ENCODE measurements at places on chromosomes 6 and 20. TPM values are rescaled to one million over a fixed set of nuclear protein-coding genes. Genes with fewer than 3 reads are reported as not detected.

Gene OPRM1
- not detected for total RNA-seq

DNA sequence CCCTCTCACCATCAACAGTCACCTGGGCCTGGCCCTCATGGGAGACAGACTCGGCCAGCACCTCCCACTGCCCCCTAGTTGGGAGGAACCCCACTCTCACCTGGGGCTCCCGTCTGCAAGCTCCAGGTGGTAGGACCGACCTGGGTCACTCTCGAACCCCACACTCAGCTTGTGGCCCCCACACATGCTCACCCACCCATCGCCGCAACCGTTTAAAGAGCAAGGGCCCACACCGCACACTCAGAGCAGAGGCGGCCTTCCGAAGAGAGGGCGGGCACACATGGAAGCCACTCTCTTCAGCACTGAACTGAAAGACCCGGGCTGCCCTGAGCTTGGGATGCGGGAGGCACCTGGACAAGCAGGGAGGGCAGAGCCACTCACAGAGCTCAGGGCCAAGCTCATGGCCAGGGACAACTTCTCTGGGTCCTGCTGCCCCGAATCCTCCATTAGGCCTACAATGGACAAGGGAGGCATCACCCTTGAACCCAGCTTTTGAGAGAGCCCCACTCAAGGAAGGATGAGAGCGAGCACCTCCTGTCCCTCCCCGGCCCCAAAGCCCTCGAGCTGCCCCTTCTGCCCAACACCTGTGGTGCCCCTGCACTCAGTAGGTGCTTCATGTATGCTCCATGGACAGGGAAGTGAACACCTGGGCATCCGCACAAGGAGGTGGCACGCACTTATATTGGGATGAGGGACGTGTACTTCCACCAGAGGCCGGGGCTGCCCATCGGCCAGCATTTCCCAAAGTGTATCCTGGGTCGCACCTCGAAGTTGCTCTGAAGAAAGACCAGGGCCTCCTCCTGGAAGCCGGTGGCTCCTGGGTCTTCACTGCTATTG, 50.4 kb downstream of the YTHDF1 start:
- DNase-seq, result no peak

DNA sequence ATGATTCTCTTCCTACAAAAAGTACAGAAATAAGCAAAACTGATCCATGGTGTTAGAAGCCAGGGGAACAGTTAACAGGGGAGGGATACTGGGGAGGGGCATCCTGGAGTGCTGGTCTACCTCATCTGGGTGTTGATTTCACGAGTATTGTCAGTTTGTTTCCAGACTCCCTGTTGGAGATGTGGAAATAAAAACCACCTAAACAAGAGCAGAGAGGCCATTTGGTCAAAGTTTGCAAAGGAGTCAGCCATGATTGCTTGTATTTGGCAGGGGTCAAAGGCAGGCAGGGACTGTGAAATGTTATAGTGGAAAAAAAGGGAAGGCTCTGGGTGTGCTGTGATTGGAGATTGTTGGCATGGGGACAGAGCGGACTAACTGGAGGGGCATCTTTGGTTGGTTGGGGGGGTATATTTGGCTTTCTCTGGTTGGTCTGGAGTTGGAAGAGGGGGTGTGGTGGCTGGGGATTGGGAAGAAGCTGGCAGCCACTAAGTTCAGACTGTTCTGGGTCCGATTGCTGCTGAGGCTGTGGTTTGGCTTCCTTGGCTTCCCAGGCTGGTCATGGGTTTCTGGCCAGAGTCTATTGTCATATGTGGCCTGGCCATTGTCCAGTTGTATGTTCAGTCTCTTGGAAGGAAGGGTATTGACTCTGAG, 14.9 kb upstream of the PANK2 start:
- no peak for DNase-seq

Gene SLC22A23
- total RNA-seq, result 19.2 TPM

- DNase-seq, result no peak
Measured at GRCh38 chr20:11790046-11790445, 127.6 kb upstream of the BTBD3 start.

Gene VGLL2
- not detected for total RNA-seq

DNA sequence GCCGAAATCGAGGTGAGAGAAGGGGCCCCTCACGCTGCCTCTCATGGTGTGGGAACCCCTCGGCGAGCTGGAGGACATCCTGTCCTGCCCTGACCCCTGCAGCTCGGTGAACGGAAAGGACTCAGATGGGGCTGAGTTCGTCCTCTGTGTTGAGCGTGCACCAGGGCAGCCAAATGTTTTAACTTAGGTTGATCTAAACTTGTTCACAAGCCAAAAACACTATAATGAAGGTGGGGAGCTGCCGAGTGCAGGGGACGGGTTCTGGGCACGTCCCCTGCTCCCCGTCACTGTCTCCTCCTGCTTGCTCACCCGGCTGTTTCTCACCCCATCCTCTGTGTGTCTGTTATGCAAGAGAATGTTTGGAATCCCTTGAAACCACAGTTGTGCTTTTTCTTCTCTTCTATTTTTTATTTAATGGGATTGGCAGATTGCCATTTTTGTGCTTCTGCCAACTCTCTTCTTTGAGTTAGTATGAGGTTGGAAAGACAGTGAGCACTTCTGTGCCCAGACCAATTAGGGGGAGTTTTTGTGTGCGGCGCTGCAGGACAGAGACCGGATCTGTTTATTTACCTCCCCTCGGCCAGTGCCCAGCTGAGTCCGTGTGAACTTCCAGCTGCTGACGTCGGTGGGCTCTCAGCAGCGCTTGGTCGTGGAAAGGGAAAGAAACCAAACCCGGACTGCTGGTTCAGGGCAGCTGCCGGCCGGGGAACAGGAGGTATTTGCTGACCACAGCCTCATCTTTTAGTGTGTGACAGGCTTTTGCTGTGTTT, 158.1 kb downstream of the DTNBP1 start:
- DNase-seq, result peak; percentile 70

- no peak for DNase-seq
Measured at GRCh38 chr6:134402372-134402984, 84.6 kb upstream of the SGK1 start.

DNA sequence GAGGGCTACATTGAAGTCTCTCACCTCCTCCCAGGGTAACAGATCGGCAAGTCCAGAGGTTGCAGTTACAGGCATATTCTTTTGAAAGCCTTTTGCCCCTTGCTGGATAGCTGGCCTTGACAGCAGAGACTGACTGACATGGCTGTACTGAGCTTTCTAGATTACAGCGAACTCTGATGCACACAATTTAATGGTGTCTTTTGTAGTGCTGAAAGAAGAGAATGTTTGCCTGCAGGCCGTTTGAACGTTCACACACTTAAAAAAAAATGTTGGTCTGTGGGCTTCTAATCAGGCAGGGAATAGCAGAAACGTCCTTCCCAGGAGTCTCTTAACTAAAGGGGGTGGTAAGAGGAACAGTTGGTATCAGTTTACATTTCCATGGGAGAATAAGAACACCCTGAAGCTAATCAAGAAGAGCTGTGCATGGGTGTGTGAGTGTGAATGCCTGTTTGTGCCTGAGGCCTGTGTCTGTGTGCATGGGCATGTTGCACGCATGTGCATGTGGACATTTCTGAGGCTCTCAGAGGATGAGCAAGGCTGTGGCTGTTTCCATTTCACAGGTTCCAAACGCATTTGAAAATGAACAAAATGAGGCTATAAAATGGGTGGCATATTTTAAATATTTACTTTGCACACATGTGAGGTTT, 213.9 kb upstream of the SSTR4 start:
- DNase-seq, result no peak

Gene SIRPB2
- total RNA-seq, result 14.3 TPM

DNA sequence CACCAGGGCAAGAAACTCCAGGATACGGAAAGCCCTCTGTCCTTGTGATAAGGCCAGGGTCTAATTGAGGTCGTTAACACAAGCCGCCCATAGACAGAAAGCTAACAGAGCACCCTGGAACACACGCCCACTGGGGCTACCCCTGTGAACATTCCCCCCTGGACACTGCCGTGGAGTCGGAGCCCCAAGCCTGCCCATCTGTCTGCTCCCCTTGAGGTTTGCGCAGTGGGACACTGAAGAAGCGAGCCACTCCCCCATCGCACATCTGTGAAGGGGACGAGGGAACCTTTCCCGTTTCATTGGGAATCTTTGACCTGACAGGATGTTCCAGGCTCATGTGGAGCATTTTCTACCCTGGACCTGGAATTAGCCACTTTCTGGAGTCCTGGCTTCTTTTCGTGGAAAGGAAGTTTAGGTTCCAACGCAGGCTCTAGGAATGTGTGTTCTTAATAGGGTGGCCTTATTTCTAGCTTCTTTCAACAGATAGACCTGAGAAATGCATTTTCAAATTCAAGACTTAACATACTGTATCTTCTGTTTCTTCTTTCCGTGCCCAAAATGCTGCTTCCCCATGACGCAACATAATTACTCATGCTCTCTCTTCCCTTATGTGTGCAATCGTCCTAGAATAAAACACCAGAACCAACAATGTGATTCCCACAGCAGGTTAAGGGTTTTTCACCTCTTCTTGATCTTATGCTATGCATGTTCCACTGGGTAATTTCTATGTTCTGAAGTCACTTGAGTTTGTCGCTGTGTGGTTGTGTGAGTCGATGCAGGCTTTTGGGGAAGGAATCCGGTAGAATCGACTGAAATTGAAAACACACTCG, 161.1 kb downstream of the ERMARD start:
- peak; percentile 40 for DNase-seq

Gene TMEM14A
- total RNA-seq, result 12.3 TPM

GRCh38 chr20:62479156-62479555, 3.4 kb upstream of the GATA5 start:
- DNase-seq, result no peak

DNA sequence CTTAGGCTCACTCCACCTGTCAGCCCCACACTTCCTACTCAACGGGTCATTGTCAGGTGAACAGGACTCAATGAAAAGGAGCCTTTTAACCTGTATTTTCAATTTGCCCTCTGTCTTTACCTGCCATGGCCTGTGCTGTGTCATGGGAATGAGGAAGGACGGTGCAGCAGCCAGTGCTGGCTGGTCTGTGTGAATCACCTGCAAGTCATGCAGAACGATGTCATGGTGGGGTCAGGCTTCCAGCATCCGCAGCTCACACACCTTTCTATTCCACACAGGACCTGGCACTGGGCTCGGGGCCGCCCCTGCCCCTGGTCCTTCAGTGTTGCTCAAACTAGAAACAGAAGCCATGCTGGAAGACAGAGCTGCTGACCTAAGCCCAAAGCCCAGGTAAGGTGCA, 188.7 kb upstream of the GMDS start:
- DNase-seq, result no peak

Gene NMBR
- not detected for total RNA-seq

GRCh38 chr6:20467437-20467836, 65.8 kb downstream of the E2F3 start:
- DNase-seq, result no peak

Gene KHDC1L
- total RNA-seq, result not detected

DNA sequence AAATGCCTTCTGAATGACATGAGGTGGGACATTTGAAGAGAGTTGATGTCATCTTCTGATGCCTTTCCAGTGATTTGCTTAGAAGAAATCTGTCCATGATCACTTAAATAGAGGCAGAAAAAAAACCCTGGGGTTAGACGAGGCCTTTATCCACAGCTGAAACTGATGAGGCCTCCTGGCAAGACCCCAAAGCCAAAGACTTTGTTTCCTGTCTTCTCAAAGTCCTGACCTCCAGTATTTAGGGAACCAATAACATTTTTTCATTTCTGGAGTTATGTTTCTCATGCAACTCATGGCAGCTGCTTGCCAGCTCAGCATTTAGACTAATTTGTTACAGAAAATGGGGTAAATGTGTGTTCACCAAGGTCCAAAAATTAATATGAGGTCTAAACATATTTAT, 248.0 kb upstream of the PRDM1 start:
- no peak for DNase-seq

Gene PRPH2
- total RNA-seq, result 1.2 TPM

- peak; percentile 75 for DNase-seq
Measured at GRCh38 chr6:3751077-3751729, at the start of gene PXDC1. PXDC1 (minus strand) TSS chr6:3751713; CDS start chr6:3751531, 182 bp downstream.

DNA sequence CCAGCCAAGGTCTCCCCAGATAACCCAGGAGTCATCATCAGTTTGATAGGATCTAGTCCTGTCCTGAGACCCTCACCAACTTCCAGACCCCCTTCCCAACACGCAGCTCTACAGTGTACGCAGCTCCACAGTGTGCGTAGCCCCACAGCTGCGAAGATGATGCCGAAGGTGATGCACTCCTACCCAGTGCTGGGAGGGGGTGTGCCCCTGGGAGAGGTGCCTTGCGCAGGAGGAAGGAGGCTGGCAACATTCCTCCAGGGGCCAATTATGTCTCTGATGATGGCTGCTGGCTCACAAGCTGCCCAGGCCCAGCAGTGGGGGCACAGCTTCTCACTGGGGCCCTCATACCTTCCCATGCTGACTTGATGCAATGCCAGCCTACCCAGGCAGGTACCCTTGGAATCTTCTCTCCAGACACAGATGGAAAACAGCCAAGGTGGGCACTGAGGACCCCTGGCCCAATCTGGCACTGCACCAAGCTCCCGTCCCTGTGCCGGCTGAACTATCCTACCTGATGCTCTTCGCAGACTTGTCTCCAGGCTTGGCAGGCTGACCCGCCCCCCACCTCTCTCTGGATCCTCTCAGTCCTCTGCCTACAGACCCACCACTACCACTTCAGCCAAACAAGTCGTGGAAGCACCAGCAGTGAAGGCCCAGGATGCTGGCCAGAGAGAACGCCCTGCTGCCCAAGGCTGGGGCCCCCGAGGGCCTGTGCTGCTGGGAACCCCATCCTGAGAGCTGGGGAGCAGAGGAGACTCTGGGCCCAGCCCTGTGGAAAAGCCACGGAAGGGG, 1.4 kb downstream of the ZNF512B start:
- no peak for DNase-seq

Gene GTSF1L
- total RNA-seq, result not detected

DNA sequence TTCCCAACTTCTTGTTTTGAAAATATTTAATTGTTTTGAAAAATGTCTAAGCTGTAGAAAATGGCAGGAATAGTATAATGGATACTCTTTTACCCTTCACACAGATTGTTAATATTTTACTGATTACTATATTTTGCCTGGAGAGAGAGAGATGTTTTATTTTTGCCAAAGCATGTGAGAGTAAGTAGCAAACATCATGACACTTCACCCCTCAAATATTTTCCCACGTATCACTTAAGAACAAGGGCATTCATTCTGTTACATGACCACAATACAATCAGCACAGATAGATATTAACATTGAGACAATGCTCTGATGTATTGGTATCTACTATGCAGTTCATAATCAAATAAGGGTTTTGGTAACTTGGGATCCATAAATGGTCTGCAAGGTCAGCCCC, 116.5 kb downstream of the CCDC170 start:
- no peak for DNase-seq

- DNase-seq, result no peak
Measured at GRCh38 chr20:4369798-4370124, 351.9 kb upstream of the PRND start.

DNA sequence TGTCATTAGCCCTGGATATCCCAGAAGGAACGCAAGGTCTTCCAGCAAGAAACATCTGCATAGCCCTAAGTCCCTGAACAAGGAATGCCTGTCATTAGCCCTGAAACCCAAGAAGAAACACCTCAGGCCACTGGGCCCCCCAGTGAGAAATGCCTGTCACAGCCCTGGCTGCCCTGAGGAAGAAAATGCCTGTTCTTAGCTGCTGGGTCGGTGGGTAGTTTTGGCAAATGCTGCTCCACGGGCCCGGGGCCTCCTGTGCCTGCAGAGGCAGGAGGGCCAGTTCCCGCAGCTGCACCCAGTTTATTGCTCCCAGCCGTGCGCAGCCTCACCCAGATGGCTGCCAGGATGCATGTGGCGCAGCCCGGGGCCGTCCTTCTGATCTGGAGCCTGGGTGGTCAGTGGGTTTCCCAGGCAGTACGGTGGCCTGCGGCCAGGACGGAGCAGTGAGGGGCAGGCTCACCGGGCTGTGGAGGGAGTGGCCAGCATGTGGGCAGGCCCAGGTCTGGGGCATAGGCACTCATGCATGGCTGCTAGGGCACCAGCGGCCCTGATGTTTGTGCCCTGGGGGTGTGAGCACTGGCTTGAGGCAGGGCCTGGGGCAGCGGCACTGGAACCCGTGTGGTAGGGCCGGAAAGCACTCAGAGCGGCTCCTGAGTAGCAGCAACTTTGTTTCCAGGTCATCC, 219.0 kb downstream of the ERMARD start:
- peak; percentile 58 for DNase-seq
